ENCODE measurements at places on chromosomes 4 and X.

GRCh38 chr4:79757600-79757999, 315.4 kb downstream of the ANTXR2 start:
- DNase-seq = no peak

DNA sequence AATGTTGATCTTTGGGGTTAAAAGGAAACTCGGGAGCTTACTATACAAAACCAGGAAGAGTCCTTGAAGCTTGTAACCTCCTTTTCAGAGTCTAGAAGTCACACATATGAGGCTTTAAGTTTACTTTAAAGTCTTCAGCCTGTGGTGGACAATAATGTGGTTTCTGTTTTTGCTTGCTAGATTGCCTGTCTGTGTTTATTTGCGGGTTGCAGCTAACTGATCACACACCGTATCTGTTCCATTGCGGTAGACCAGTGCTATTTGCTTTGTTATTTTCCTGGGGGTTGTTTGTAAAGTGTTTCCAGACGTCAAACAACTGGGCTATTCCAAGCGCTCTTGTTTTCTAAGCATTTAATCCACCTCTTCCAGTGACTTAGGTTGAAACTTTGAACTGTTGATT, 143.0 kb upstream of the GYPA start:
- DNase-seq = no peak

DNA sequence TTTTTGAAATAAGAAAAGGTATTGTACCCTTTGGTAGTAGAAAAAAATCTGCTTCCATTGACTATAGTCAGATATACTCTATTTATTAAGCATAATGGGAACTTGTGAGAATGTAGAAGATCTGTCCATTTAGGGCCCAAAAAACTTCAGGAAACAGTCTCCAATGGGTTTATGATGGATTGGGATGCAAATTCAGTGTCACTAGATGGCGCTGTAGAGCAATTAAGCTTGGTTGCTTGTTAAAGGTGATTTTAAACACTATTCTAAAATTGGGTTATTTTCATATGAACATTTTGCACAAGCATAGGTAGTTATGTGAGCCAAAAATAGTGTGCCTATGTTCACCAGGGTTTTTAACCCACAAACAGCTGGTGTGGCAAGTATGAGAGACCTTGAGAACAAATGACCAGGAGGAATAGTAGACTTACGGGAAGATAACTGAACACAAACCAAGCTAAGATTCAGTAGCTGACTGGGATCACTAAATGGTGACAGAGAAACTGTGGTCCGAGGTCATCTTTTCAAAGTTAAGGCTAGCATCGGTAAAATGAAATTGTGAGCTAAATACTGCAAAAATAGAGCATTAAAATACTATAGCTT, 80.3 kb upstream of the LSM6 start:
- DNase-seq = no peak

GRCh38 chr4:20095805-20096541, 155.7 kb upstream of the SLIT2 start:
- DNase-seq = no peak

- no peak for DNase-seq
These were observed at the start of gene MXRA5 for GRCh38 chrX:3346501-3347259. Gene MXRA5 (minus strand): TSS chrX:3346652. CDS start chrX:3343833, 2,819 bp downstream.

GRCh38 chrX:25665431-25665830, 472.7 kb upstream of the MAGEB18 start:
- no peak for DNase-seq

DNA sequence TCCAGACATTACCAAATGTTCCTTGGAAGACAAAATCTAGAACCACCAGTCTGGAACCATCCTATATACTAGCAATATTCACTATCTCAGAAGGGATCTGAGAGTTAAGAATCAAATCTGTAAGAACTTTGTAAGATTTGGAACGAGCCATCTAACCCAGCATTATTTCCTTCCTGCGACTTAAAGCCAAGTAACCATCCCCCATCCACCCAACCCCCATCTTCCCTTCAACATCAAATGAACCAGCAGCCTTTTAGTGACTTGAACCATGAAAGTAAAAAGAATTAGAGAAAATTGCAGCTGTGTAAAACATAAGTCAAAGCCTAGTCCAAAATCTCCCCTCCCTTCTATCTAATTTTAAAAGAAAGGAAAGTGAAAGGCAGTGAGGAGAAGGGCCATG, 15.6 kb downstream of the RBM47 start:
- DNase-seq = no peak

GRCh38 chr4:147034372-147034771, 88.7 kb upstream of the TTC29 start:
- DNase-seq = no peak
